ENCODE measurements at places on chromosomes 5 and 9.

DNA sequence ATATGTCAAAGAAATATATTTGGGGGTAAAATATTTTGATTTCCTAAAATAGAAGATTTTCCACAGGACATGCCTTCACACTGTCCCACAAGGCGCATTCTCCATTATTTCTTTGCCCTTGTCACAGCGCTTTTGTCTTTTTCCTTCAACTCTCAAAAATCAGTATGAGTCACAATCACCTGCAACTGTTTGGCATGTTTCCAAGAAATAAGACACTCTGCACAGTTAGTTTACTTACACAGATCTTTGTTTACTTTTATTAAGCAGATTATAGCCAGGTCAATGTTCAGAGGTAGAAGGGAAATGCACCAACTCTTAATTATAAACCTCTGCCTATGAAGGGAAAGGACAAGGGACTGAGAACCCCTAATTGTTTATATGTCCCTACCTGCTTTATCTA, 9.5 kb downstream of the CEMIP2 start:
- no peak for DNase-seq

- no peak for DNase-seq
Observed at GRCh38 chr5:146005264-146005663, 68.9 kb downstream of the SH3RF2 start.

GRCh38 chr5:119420169-119420568, 32.1 kb upstream of the HSD17B4 start:
- no peak for DNase-seq

DNA sequence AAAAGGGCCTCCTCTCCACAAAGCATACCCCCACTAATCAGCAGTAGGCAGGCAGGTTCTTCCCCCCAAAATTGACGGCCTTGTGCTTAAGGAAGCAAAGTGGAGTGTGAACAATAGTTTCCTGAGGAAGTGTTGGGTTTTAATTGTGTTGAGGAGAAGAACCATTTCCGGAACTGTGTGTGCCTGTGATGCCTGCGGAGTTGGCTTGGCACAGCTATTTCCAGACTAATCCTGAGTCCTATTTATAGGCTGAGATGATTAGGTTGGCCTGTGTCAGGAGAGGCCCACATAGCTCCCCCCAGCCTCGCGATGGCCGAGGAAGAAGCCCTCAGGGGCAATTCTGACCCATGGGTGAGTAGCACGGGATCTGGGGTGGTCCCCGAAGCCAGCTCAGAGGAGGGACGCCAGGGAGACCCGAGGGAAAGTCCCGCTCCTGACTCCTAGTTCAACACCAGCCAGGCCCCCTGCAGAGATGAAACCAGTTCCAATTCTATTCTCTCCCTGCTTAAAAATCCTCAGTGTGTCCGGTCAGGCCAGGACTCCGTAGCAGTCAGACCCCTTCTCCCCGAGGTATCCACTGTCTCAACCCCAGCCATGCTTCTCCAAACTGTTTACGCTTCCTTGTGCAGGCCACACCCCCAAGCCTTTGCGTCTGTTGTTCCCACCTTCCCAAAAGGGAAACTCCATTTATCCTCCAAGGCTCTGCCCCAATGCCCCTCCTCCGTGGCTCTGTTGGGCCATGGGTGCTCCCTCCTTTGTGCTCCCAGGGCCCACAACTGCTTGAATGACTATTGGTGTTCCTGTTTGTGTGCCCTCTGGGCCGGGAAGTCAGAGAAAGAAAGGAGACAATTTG, 18.1 kb downstream of the GSN start:
- DNase-seq: no peak

DNA sequence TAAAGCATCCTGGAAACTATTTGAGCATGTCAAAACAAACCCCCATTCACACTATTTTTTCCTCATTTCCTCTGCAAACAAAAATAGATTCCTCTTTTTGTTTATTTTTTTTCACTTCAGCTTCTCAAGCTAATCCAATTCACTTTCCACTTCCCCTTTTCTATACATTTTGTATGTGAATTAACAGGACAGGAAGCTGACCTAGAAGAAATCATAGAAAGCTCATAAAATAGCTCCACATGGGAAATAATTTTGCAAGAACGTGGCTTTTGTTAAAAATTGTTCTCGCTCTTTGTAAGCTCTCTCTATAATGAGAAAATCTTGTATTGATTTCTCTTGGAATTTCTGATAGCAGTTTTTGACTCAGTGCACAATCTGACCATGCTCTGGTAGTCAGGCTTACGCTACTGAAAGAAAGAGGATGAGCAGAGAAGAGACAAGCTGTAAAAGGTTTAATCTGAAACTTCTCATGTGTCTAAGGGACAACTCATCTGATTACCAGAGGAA, 215.8 kb downstream of the ADAMTS12 start:
- no peak for DNase-seq

DNA sequence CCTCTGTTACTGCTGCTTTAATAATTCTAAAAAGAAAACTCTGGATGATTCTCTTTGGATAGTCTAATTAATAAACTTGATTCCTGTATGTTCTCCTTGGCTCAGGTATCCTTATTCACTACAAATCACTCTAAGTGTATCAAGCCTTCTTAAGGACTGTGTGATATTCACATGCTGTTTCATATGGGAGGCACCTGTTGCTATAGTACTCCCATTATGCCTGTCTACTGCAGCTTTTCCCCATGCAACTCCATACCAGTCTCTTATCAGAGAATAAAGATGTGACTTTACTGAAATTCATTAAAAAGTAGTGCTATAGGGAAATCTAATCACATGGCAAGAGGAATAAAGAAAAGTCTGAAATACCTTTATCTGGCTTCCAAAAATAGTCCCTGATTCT, 14.7 kb downstream of the BRD8 start:
- DNase-seq: no peak

DNA sequence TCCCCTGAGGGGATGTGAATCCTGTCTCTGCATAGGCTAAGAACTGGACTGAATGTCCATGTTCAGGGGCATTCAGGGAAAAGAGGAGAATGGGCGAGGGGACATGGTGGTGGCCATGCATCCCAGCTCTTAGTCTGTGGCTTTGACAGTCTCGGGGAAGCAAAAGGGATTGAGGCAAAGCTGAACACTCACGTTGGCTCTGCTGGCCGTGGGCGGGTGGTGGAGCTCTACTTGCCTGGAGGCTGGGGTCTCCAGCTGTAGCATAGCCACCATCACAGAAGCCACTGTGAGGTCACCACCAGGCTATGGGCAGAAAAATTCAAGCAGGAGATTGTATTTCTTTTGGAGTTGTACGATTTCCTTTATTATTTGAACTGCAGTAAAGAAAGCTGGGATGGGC, 4.1 kb downstream of the GARIN3 start:
- DNase-seq: no peak

DNA sequence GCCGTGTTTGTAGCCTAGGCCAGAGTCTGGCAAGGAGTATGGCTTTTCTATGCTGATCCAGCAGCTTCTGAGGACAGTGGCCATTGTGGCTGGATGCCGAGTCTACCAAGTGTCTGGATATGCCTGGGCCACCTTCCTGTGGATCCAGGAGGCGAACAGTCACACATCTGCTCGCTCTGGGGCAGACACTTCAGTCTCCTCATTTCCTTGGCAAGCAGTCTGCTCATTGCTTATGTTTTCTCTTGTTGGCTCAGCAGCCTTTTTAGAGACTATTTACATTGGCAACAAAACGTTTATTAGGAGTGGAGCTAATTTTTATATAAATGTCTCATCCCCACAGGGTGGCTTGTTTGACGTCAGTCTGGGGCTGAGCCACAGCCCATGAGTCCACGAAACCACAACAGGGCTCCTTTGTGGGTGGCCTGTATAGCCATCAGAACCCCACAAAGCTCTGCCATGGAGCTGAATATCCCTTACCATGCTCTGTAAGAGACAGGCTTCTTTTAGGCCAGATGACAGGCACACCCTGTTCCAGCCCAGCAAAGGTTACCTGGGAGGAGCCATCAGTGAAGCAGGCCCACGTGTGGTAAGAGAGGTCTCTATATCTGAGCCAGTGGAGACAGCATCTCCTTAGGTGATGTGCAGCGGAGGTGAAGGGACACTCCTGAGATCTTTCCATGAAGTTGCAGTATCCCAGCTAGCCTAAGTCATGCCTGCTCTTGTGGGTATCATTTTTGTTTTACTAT, 221.7 kb downstream of the DIRAS2 start:
- no peak for DNase-seq

GRCh38 chr5:150065346-150065745, 21.0 kb downstream of the CSF1R start:
- no peak for DNase-seq

- no peak for DNase-seq
Observed at GRCh38 chr9:74064702-74065101, 432.4 kb upstream of the RORB start.

DNA sequence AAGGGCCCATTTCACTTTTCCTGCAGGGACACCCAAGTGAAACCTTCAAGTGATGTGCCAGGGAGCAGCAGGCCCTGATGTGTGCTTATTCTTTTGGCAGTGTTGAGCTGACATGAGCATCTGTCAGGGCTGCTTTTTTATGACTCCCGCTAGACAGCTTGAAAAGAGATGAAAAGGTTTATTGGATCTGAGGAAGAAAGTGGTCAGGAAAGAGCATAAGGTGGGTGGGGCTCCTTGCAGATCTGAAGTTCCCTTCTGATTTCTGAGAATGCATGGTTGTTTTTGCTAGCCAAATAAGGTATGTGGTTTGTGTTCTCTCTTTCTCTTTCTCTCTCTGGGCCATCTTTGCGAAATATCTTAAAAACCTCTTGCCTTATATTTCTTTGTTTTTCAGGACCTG, 316.1 kb downstream of the DMRT2 start:
- DNase-seq: no peak

GRCh38 chr9:20033511-20033910, 244.7 kb upstream of the SLC24A2 start:
- DNase-seq: no peak

DNA sequence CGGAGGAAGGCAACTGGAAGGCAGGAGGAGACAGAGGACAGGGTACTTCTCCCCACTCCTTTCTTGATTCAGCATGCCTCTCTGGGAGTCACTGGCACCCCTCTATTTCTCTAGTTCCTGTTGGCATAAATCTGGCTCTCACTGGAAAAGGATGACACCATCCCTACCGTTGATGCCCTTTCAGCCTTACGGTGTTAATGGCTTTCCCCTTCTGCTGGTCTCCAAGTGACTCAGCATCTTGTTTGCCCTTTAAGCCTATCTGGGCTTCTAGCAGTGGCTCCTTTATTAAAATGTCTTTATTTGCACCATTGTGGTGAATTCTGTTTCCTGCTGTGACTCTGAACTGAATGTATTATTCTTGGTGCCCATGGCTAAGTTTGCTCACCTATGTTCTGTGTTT, 227.3 kb upstream of the GLRA1 start:
- no peak for DNase-seq

DNA sequence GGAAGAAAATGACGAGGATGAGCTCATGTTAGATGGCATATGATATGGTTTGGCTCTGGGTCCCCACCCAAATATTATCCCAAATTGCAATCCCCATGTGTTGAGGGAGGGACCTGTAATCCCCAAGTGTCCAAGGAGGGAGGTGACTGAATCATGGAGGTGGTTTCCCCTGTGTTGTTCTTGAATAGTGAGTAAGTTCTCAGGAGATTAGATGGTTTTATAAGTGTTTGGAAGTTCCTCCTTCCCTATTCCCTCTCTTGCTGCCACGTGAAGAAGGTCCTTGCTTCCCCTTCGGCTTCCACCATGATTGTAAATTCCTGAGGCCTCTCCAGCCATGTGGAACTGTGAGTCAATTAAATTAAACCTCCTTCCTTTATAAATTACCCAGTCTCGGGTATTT, 10.1 kb downstream of the EDIL3 start:
- no peak for DNase-seq

DNA sequence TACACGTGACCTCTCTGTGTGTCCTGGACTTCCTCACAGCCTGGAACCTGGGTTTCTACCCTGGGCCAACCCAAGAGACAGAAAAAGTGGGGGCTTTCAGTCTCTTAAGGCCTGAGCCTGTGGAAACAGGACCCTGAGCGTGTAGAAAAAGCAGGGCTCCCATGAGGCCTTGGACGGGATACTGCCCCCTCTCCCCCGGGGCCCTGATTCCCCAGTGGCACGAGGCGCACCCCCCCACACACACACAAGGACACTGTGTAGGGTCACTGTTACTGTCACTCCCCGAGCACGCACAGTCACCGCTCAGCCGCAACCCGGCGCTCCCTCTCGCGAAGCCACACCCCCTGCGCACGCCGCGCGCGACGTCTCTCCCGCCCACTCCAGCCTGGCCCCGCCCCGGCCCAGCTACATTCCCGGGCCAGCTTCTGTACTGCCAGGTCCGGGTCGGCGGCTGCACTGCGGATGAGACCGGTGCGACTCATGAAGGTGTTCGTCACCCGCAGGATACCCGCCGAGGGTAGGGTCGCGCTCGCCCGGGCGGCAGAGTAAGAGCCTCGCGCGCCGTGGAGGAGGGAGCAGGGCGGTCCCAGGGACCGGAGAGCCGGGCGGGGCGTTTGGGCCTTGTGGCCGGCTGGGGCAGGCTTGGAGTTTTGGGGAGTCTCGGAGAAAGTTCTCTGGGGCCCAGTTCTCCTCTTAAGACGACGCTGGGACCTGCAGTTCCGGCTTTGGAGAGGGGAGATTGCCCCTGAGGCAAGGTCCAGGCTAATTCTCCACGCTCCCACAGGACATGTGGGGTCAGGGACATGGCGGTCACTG, at the start of gene GRHPR:
Gene GRHPR, plus strand, starts transcription at position 408 of the 816 bp plus-strand sequence. Its CDS starts 55 bp downstream, at position 463.
- DNase-seq: peak; percentile 58

- DNase-seq: peak; percentile 3
Observed at GRCh38 chr5:16160706-16161105, 18.9 kb downstream of the MARCHF11 start.

GRCh38 chr5:40828690-40829661, 6.0 kb downstream of the RPL37 start:
- no peak for DNase-seq

- no peak for DNase-seq
Observed at GRCh38 chr5:95102080-95102479, 182.8 kb downstream of the MCTP1 start.

GRCh38 chr5:171586436-171586835, 167.0 kb downstream of the FGF18 start:
- no peak for DNase-seq

GRCh38 chr9:27261517-27262211, 35.3 kb downstream of the EQTN start:
- no peak for DNase-seq

- DNase-seq: no peak
Observed at GRCh38 chr5:73447530-73448462, 781 bp downstream of the FOXD1 start.

- no peak for DNase-seq
Observed at GRCh38 chr5:33735072-33735471, 156.7 kb downstream of the ADAMTS12 start.

GRCh38 chr5:37658440-37658839, 181.4 kb downstream of the GDNF start:
- no peak for DNase-seq

DNA sequence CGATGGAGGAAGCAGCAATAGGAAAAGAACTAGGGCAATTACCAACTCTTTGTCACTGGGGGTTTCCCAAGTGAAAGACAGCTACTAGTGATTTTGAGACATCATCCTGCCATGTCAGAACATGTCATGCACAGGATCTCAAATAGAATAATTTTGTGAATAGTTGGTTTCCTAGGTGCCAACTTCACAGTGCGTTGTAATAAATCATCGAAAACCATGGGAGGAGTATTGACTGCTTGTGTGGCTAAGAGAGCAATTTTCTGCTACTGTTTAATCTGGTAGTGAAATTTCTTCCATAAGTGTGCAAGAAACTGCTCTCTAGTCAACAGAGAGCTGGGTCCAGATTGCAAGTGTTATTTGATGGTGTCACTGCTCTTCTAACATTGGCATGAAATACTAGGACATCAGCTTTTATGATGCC, 168.6 kb downstream of the NNT start:
- DNase-seq: no peak

Data from NCI-H1048 (cell line).